PC-3 (cell line): ENCODE measurements at places on chromosomes 2 and 18. TPM values are rescaled to one million over a fixed set of nuclear protein-coding genes. Genes with fewer than 3 reads are reported as not detected.

GRCh38 chr2:198214114-198214596 is 409.8 kb downstream of the PLCL1 start:
- no peak for DNase-seq

DNA sequence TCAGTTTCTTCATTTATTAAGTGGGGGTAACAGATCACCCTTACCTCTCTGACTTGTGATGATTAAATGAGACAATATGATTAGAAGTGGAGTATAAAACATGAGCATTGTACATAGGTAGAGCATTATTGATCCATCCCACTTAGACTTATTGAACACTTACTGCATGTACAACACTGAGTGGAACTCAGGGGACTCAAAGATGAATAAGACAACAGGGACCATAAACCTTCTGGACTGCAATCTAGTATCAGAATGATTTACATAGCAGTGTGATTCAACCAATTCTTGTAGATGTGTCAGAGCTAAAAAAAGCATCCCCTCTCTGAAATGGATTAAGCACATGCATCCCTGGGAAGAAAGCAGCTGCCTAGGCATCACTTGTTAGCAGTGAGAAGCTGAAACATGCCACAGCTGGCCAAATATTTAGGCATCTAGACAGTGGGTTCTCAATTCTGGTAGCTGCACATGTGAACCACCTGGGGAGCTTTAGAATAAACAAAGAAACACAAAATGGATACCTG is 111.5 kb downstream of the CYRIA start:
- DNase-seq, result no peak

DNA sequence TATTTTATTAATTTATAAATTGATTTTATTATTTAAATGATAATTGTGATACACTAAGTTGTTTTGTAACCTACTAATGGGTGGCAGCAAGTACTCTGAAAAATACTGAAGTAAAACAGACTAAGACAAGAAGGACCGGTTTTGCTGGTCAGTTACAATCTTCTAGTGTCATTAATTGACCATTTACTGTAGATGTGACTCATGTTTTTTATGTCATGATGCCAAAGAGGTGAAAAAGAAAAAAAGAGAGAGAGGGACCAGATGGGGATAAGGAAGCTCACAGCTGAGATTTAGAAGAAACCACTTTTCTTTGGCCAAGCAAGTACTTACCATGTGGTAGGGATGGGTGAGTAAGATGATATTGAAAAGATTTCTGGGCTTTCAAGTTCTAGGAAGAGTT is 955.8 kb upstream of the LRRTM1 start:
- DNase-seq, result peak; percentile 89

DNA sequence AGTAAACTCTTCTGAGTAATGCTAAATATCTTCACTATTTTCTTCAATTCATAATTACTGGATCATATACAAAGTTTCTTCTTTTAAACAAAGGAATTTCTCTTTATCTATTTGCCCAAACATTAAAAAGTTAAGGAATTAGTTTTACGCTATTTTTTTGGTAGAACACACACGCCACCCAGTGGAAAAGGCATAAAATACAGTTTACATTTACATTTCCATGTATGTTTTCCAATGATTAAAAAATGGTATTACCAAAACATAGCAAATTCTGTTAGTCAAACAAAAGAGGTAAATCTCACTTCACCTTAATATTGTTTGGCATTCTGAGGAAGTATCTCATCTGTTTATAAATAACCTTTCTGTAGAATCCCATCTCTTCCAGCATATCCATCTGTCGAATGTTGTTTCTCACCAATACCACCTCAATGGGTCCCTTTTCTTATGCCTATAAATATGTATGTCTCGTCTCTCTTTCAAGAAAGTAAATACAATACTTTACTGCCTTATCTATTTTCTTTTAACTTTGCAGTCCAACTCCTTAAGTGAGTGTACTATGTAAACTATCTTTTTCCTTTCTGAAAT is 7.2 kb downstream of the BOLL start:
- DNase-seq, result peak; percentile 66

DNA sequence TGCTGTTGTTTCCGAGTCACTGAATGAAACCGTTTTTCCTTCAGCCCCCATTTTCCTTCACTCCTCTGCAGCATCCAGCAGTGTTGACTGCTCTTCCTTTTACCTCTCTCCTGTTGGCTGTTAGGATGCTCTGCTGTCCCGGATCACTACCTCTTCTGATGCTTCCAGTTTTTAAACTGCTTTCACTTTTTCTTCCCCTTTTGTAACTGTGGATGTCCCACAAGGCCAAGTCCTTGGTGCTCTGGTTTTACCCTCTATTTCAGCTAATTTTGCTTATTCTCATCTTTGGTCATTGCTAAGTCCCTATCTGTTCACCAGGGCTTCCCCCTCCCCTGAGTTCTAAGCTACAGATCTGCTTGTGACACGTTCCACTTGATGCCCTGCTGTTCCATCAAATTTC is 39.4 kb upstream of the MAP4K3 start:
- DNase-seq, result no peak

Gene RAX
- not detected in 2 replicates for total RNA-seq

Gene APOB
- total RNA-seq, result not detected in 2 replicates

Gene UGT1A3
- total RNA-seq, result not detected in 2 replicates

Gene PLCD4
- total RNA-seq, result 5.6 and 11.7 TPM in 2 replicates

Gene MTA3
- total RNA-seq, result 27.3 and 27.6 TPM in 2 replicates
